ENCODE measurements at places on chromosomes 1 and 21. TPM values are rescaled to one million over a fixed set of nuclear protein-coding genes. Genes with fewer than 3 reads are reported as not detected.
A peak's percentile ranks its signal among the peaks of the same experiment; 100 is the strongest.

DNA sequence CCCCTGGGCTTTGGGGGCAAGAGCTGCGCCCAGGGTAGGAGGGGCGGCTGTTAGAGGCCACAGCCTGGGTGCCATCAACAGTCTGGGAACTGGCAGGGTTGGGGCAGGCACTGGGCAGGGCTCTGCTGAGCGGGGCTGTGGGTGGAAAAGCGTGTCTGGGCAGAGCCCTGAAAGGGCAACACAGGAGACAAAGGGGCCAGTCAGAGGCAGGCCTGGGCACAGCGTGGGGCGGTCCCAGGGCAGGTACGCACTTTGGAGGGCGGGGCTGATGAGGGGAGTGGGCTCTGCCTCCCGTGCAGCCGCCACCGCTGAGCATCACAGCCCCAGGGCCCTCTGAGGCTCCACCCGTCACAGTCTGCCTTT is 13.9 kb downstream of the CELSR2 start:
- DNase-seq: no peak

DNA sequence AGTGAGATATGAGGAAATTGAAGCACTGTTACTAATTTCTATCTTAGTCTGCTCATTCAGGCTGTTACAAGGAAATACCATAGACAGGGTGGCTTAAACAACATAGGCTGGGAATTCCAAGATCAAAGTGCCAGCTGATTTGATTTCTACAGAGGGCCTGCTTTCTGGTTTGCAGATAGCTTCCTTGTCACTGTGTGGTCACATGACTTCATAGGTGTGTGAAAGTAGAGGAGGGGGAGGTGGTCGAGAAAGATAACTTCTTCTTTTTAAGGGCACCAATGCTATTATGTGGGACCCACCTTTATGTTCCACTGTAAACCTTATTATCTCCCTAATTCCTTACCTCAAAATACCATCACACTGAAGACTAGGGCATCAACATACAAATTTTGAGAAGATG is 6.4 kb upstream of the BRINP3 start:
- no peak for DNase-seq

DNA sequence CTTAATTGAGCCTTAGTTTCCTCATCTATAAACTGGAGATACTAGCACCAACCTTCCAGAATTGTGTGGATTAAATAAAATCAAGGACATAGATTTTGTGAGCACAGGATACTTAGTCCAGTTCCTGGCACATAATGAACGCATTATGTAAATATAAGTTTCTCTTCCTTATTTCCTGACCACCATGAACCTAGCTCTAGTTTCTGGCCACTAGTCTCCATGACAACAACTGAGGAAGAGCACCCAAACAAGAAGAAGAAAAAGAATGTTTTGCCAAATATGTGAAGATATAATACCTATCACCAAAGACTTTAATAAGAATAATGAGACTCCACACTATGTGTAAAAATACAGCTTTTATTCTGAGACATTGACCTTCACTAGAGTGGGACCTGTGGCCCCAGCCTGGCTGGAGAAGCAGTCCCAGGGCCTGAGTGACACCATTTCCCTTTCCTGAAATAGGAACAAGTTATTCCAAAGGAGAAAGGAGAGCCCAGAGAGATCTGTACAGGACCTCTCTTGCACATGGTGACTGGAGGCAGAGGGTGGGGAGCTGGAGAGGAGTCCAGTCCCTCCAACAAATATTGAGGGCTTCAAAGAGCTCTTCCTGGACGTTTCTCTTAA is 940 bp upstream of the USF1 start:
- no peak for DNase-seq

DNA sequence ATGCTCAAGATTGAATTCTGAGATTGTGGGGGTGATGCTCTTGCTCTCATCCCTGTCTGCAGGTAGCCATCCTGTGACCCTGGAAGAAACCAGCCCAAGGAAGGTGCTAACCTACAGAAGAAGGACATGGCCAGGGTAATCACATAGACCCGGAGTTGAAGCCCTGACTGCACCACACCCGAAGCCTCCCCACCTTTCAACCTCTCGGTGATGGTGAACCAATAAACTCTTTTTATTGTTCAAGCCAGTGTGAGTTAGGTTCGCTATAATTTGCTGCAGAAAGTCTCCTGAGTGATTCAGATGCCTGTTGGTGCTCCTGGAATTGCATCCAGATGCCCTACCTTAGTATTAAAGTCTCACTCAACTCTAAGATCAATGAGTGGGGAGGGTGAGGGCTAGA is 163.6 kb downstream of the PLPP3 start:
- DNase-seq: no peak

- no peak for DNase-seq
Measured at GRCh38 chr1:201169971-201170532, 15.8 kb upstream of the TMEM9 start.

DNA sequence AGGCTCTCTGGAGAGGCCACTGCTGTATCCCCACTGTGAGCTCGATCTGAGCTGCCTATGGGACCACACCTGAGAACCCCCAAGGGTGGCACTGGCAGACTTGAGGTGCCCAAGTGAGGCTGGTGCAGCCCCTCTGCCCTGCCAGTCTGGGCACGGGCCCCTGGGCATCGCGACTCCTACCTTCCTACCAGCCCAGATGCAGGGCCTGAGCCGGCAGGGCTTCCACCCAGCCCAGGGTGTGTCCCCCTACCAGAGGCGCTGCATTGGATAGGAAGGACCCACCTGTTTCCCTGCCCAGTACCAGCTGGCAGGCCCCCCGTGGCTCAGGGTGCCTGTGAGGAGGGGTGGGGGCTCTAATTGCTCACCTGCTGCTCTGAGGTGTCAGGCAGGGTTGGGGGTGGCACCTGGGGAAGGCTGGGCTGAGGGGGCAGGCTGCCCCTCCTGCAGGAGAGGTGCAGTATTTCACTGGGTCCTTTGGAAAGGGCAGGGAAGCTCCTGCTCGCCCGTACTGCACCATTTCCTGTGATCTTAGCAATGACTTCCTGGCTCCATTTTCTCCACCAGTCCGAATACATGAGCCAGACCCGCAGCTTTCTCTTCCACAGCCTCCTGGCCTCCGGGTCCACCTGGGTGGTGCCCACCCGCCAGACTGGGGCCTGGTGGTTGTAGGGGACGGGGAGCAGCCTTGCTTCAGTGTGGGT is 11.8 kb downstream of the TP73 start:
- no peak for DNase-seq

- no peak for DNase-seq
Measured at GRCh38 chr1:208248991-208249696, 5.0 kb upstream of the PLXNA2 start.

DNA sequence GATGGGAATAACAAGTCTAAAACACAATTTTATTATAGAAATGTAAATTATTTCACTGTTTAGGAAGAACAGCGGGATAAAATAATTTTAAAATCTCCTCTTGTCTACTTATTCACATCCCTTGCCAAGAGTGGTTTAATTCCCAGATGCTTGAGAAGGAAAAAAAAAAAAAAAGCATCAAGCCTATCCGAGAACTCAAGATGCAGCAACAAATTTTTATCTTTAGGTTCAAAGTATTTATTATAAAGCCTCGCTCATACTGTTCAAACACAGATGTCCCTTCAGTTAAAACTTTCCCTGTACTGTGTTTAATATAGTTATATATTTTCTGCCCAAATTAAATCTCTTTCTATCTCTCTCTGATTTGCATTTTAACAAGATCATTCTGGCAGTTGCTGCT is 1615.8 kb downstream of the PLA2G4A start:
- DNase-seq: no peak

DNA sequence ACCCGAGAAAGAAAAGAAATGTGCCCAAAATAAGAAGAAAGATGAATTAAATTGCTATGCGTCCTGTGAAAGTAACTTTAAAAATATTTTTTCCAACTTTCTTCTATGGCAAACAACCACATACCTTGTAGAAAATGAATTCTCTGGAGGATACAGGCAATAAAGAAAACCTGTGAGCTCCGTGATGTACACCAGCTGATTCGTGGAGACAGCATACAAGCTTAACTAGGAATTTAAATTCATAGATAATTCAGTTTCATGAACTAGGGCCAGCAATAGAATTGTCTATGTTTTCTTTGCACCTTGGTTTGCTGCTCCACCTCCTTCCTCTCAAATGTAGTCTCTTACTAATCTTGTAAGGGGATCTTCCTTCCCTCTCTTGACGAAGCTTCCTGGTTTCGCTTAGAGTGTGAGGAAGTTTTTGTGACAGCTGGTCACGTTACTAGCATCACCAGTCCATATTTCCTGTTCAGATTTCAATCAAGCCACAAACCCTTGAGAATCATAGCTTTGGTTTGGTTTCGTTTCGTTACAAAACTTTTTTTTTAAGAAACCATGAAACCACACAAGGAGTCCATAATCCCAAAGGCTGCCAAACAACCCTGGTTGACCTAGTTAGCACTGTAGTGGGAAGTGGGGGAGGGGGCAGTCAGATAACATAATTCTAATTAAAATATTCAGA is 35.8 kb downstream of the GREM2 start:
- DNase-seq: peak; percentile 82

The SVBP gene
- 28.5 TPM for polyA plus RNA-seq

The CREG1 gene
- 73.1 TPM for polyA plus RNA-seq

The ASCL5 gene
- not detected for polyA plus RNA-seq

The BATF3 gene
- polyA plus RNA-seq: 0.60 TPM

All from GM23248 (cell line).